Jurkat, Clone E6-1 (cell line): ENCODE measurements at places on chromosomes 12 and 14.
A peak's percentile ranks its signal among the peaks of the same experiment; 100 is the strongest.

GRCh38 chr14:34361504-34362011, 100.5 kb downstream of the SPTSSA start:
- no peak for DNase-seq

GRCh38 chr14:52351233-52352060, 37.3 kb downstream of the PTGER2 start:
- no peak for DNase-seq

- DNase-seq = no peak
Measured at GRCh38 chr14:72513965-72514659, 379.8 kb downstream of the DPF3 start.

DNA sequence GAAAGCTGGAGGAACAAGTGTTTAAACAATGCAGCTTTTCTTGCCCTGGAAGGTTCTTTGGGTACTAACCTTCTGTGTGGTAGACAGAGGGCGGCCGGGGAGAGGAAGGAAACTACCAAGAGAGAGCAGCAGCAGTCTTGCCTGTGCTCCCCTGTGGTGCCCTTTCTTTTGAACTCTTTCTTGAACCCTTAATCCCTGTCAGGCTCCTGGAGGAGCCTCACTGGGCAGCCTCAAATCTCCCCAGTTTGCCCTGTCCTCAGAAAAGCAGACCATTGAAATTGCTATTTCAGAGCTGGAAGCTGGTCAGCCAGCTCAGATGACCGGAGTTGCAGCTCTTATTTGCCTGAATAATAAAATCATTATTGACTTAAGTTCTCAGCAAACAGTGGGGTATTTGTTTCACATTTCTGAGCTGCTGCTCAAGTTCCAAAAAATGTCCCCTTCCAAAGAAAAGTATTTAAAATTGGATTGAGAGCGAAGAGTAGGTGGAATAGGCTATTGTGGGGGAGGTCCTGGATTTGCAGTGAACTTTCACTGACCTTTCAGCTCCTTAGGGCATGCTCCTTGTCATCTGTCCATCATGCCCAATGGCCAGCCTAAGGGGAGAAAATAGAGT, 42.1 kb upstream of the RNASE3 start:
- no peak for DNase-seq

- DNase-seq = no peak
Measured at GRCh38 chr12:18905134-18905533, 167.2 kb downstream of the CAPZA3 start.

DNA sequence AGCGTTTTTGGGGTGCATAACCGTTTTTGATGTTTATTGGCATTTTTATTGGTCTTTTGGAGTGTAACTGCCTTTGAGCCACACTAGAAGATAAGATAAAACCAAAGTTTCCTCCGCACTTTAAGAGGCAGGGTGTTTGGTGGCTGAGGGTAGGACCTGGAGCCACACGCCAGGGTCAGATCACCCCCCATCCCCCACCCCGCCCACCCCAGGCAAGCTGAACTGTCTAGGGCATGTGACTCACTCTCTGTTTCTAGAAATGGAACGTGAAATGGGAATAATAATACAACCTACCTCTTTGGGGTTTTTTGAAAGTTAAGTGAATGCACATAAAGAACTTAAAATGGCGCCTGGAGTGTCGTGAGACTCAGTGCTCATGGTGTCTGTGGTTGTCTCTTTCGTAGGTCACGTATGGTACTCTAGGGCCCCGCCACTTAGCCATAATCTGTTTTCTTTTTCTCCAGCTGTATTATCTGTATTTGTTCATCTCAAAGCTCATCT, 56.0 kb downstream of the PPP2R5C start:
- DNase-seq = no peak

DNA sequence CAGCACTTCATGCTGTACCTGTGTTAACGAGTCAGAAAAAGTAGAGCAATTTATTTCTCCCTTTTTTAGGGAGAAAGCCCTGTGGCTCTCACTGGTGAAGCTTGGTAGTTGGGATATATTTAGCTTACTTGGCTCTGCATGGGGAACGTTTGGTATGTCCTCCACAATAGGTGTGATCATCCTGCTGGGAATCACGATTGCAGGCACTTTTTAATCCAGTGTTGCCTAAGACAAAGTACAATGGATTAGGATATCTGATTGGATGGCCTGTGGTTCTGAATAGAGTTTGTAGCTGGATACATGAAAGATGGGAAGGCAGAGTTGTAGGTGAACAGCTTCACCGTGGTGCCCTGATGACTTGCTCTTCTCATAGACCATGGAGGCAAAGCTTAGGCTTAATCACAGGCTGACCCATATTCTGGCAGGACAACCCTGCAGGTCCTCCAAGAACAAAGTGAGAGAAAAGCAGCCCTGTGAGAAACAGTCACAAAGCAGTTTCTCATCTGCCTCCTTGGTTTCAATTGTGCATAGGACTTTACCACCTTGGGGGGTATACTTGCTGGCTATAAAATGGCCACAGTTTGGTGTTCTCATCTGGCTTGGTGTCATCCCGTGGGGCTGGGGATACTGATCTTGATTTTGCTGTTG, 7.5 kb downstream of the RESF1 start:
- DNase-seq = no peak

GRCh38 chr12:49647827-49648711, 24.7 kb downstream of the PRPF40B start:
- no peak for DNase-seq

- DNase-seq = no peak
Measured at GRCh38 chr12:7039403-7039802, 21.1 kb upstream of the C1S start.

GRCh38 chr12:94979941-94980340, 23.6 kb downstream of the NDUFA12 start:
- no peak for DNase-seq

- peak; percentile 97 for DNase-seq
Measured at GRCh38 chr12:108568338-108569154, 6.2 kb downstream of the ISCU start.

- peak; percentile 29 for DNase-seq
Measured at GRCh38 chr14:81625343-81625742, 91.7 kb upstream of the SEL1L start.

DNA sequence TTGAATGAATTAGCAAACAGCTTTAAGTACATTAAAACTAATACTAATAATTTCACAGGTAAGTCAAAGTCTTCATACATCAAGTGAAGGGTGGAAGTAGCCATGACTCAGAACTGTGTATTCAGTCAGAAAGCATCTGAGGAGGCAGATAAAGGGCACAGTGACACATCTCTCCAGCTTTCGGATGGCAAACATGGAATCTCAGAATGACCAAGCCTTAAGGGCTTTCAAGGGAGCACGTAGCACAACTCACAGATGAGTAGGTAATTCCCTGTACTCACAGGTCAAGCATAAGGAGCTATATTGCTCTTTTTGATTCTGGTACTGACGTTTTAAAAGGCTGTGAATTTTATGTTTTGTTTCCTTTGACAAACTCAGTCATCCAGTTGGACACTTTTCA, 56.0 kb downstream of the MDGA2 start:
- DNase-seq = no peak

DNA sequence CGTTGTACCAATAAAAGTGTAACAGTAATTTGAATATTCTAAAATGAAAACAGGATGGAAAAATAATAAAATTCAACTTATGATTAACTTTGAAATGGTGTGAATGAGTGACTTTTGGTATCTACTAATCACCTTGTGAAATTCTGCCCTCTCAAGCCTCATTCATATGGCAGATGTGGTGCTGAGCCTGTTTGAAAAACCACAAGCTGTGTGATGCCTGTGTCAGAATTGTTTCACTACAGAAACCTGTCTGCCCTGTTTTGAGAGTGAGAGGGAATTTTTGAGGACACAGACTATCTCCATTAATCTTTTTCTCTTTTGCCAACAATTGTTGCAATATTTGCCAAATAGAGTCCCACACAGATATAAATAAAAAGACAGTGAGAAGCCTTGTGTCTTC, 3.9 kb upstream of the RNU6-7 start:
- no peak for DNase-seq

DNA sequence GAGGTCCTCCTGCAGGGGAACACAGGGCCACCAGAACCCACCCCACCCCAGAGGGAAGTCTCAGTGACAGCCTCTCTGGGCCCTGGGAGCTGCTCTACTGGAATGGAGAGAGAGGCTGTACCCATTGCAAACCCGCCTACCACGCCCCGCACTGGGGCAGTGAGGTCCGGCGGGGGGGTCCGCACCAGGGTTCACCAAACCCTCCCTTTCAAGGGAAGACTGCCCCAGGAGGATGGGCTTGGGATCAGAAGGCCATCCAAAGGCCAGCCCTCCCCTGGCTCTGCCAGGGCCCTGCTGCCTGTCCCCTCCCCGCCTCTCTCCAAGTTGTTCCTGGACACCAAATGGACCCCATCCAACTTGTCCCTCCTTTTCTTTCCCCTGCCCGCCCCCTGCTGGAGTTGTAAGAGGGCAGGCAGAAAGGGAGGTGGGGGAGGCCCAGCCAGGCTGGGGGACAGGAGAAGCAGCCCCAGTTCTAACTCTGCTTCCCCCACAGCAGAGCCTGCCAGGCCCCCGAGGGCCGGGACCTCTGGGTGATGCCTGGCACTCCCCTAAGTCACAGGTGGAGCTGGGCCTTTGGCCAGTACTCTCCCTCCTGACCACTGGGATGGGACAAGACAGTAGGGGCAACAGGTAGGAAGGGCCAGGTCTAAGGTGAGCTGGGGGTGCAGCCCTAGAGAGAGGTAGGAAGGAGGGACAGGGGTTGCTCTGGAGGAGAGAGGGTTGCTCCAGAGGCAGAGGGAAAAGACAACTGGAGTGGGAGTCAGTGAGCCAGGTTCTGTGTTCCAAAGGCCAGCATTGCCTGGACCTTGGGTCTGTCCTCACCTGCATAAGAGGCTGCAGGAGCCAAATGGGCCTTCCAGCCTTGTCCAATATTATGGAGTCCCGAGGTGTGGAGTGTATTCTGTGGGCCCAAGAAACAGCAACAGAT, 3.2 kb upstream of the DIO3 start:
- no peak for DNase-seq

GRCh38 chr14:69288956-69289705, 29.2 kb downstream of the GALNT16 start:
- no peak for DNase-seq

GRCh38 chr14:88346048-88346639, 23.1 kb upstream of the KCNK10 start:
- DNase-seq = no peak

- no peak for DNase-seq
Measured at GRCh38 chr12:128986957-128987356, 133.7 kb downstream of the GLT1D1 start.
